Left kidney (tissue), 8 donors: ENCODE measurements at places on chromosomes 3 and 15. TPM values are rescaled to one million over a fixed set of nuclear protein-coding genes. Genes with fewer than 3 reads are reported as not detected.

Gene GABRG3
- polyA plus RNA-seq, result 2.1 TPM

Gene HGD
- polyA plus RNA-seq, result 97.3 TPM

Gene GXYLT2
- polyA plus RNA-seq, result 18.3 TPM

Gene APOD
- polyA plus RNA-seq, result 13.3 TPM

Gene SLC38A3
- 9.4 TPM for polyA plus RNA-seq

Gene POLQ
- 9.7 TPM for polyA plus RNA-seq

Gene PPM1L
- 10.4 TPM for polyA plus RNA-seq

Gene FSD2
- 0.12 TPM for polyA plus RNA-seq
